Hematopoietic multipotent progenitor cell (in vitro differentiated cells): ENCODE measurements at places on chromosomes 13 and 19.
A peak's percentile ranks its signal among the peaks of the same experiment; 100 is the strongest.

DNA sequence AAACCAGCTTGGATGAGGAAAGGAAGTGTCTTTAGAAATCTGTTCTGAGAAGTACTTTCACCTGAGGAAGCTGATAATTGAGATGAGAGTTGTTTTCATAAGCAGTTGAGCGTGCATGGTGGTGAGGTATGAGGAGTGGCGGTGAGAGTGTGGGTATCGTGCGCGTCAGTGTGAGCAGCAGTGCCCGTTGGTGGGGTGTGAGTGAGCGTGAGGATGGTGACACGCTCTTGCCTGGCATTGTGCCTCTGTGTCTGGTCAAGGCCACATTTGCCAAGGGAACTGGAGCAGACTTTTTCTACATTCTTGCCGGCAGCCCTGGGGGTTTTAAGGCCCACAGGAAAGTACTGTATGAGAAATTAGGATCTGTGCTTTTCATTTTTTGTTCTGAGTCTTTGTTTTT, 36.5 kb upstream of the TEX29 start:
- DNase-seq, result no peak

DNA sequence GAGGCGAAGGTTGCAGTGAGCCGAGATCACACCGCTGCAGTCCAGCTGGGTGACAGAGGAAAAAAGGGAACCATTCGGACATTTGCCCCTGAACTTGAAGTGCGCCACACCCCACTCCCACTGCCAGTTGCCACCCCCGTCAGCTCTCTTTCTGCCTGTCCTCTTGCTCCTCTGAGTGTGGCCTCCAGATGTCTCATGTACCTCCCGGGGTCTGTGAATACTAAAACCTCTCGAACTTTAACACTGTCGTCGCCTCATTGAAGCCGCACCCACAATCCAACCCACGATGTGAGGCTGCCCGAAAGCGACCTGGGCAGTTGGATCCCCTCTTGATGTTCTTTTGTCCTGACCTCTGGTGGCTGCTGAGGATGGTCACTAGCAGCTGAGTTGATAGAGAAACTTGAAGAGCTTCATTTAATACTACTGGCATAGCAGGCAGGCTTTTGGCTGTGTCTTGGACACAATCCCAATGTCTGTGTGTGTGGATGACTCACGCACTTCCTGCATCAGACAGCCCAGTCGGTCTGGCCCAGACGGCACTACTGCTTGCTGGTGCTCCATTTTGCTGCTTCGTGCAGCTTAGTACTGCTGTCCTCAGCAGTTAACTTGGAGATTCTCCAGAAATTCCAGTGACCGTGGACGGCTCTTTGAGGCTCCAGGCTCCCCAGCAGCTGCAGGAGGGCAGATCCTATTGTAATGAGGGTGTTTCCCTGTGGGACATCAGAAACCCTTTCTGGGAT, 4.2 kb downstream of the FPR3 start:
- peak; percentile 69 for DNase-seq

GRCh38 chr13:24274452-24275021, 34.8 kb upstream of the C1QTNF9 start:
- no peak for DNase-seq

DNA sequence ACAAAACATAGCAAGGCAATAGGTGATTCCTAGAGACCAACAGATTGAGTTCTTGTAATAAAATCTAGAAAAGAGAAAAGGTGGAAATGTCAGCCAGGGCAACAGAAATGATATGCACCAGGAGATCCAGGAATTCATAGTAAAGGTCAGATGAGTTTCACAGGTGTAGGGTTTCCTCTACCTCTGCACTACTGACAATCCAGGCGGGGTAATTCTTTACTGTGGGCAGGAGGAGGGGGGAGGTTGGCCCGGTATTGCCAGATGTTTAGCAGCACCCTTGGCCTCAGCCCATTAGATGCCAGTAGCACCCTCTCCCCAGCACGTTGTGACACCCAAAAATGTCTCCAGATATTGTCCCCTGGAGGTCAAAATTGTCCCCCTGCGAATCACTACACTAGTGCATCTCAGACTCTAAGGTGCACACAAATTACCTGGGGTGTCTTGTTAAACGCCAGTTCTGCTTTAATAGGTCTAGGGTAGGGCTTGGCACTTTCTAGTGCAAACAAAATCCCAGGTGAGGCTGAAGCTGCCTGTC, 3.5 kb upstream of the UBAC2 start:
- no peak for DNase-seq

- no peak for DNase-seq
Measured at GRCh38 chr19:51345076-51345620, 3.2 kb upstream of the VSIG10L start.

DNA sequence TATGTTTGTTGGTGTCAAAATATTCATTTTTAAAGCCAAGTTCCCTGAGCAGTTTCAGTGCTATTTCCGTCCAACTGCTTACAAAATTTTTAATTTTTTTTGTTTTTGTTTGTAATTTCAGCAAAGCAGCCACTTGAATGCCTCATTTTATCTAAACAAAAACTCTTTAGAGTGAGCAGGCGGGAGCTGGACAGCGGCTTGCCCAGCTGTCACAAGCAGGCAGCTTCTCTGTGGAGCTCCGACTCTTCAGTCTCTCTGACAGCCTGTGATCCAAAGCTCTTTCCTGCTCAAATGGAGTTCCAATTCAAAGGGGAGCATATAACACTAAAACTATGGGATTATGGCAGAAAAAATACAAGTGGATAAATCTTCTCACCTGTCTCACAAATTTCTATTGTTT, 618.3 kb upstream of the PCDH20 start:
- DNase-seq, result no peak

DNA sequence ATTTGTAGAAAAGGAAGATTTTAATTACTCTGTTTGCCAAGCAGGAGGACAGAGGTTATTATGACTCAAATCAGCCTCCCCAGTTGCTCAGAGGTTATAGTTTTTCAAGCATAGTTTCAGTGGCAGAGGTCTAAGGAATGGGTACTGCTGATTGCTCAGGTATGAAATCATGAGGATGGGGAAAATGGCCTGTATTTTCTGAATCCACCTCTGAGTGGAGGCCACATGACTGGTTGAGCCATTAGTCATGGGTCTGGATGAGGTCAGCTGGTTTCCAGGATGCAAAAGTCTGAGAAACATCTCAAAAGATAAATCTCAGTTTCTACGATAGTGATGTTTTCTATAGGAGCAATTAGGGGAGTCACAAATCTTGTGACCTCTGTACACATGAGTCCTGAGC, 62.8 kb upstream of the CEACAM8 start:
- DNase-seq, result no peak

GRCh38 chr13:21010621-21011020, 50.8 kb downstream of the LATS2 start:
- DNase-seq, result peak; percentile 48

- no peak for DNase-seq
Measured at GRCh38 chr13:23842406-23842805, 46.8 kb downstream of the MIPEP start.
